Panc1 (cell line): ENCODE measurements at places on chromosomes 4 and X.

DNA sequence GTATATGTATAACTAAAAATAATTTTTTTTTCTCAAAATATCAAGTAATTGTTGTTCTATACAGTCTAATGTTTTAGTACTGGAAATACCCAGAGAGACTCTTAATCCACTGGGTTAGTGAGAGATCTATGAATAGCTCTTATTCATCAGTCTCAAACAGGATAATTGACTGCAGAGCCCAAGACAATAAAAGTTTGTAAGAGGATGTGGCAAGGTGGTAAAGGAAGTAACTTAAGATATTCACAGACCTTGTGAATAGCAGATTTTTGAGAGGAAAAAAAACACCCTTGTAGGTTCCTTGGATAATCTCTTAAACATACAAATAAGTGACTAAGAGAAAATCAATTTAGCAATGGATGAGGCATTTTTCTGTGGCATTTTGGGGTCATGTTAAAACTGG is 210.9 kb upstream of the FAM241A start:
- no peak for DNase-seq

DNA sequence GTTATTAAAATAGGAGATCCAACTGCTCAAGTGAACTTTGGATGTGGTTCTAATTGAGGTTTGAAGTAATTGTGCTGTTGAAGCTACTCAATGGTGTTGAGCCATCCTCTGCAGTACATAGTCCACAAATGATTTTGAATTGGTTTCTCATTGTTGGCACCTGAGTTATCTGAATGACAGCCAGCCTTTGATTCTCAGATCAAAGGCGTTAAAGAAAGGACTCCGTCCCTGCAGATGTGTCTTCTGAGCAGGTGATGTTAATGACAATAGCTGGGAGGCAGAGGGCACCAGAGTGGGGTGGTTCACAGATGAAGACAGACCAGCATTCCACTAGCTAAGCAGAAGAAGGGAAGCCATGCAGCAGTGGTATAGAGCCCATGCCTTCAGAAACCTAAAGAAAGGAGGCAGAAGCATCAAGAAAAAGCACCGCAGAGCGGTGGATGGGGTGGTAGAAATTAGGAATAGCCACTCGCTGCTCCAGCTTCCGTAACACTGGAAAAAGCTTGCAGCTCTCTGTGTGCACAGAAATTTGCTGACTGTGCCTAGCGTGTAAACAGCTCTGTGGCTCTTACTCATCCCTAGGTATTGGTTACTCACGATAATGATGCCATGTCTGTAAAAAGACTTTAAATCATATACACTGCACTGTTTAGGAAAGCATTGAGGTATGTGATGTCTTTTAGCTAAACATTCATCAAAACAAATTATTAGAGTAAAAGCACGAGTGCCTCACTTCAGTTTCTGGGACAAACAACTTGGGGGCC is 79.2 kb upstream of the CLCN4 start:
- no peak for DNase-seq

- DNase-seq: no peak
These were observed 67.3 kb downstream of the NAT8L start for GRCh38 chr4:2126309-2127043.

DNA sequence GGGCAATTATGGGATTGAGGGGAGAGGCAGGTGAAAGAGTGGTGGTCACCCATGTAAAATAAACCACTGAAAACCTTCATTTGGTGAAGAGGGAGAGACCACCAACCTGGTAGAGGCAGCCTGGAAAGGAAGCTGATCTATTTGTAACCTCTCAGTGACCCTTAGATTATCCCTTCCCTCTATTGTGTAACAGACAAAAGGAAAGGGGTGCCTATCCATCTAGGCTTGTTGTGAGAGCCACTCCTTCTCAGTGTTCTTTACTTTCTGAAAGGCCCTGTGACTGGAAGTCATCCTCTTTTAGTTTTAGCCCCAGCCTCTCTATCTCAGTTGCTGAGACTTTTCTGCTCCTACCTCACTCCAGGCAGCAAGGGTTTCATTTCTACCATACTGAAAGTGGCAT is 142.4 kb downstream of the TMEM164 start:
- no peak for DNase-seq

DNA sequence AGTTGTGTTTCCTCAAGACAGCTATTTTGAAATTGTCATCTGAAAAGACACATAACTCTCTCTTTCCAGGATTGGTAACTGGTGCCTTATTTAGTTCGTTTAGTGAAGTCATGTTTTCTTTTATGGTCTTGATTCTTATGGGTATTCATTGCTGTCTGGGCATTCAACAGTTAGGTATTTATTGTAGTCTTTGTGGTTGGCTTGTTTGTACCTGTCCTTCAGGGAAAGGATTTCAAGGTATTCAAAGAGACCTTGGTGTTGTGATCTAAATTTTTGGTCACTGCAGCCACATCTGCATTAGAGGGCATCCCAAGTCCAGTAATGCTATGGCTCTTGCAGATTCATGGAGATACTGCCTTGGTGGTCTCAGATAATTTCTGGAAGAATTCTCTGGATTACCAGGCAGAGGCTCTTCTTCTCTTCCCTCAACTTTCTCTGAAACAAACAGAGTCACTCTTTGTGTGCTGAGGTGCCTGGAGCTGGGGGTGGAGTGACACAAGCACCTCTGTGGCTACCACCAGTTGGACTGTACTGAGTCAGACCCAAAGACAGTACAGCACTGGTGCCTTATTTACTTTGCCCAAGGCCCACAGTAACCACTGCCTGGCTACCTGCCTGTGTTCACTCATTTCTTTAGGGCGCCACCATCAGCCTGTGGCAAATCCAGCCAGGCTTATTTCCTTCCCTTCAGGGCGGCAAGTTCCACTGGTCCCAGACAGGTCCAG is 620.4 kb downstream of the KCNIP4 start:
- no peak for DNase-seq

DNA sequence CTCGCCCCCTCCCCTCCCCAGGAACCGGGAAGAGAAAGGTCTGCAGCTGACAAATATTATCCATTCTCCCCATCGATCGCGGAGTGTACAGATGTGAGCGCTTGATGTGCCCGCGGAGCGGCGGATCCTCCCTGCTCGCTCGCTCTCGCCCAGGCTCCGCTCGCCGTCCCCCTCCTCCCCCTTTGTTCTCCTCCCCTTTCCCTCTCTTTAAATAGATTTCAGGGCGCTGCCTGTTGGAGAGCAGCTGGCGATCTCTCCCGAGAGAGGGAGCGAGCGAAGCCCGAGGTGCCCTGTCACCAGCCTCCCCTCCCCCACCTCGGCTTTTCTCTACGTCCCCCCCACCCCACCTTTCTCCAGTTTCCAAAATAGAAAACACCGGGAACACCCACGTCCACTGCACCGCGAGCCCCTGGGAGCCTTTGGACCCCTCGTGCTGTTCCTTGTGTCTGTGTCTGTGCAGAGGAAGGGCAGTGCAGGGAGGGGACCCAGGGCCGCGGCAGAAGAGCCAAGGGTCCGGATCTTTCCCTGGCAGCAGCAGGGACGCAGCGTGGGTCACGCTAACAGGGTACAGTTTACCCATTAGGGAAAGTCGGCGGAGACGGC is 56.6 kb upstream of the BCOR start:
- no peak for DNase-seq
